ENCODE measurements at places on chromosomes 16 and 17.
A peak's percentile ranks its signal among the peaks of the same experiment; 100 is the strongest.

- DNase-seq = no peak
Observed at GRCh38 chr16:49462989-49463371, 89.4 kb downstream of the C16orf78 start.

DNA sequence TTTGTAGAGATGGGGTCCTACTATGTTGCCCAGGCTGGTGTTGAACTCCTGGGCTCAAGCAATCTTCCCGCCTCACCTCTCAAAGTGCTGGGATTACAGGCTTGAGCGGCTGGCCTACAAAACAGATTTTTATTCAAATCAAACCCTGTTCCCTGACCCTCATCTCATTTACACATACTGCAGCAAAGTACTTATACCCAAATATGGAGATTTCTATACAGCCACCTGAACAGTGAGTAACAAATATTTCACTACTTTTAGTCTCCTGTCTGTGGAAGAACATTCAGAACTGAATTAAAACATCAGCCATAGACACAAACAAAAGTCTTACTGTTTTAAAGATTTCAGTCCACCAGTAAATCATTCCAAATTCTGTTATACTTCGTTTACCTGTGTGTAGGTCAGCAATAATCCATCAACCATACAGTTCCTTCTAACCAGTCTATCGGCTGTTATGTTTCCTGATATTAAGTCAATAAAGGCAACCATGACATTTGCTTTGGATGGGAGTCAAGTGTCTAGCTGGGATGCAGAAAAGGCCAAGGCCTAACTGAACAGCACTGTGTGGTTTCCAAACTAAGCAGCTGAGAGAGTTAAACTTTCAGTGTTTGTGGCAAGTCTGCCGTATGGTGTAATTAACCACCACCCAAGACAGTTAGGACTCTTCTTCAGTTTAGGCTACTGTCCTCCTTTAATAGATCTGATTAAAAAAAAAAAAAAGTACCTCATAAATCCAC, 22.3 kb downstream of the ERN1 start:
- DNase-seq = no peak

- no peak for DNase-seq
Observed at GRCh38 chr17:80792373-80792781, 199.3 kb upstream of the CHMP6 start.

DNA sequence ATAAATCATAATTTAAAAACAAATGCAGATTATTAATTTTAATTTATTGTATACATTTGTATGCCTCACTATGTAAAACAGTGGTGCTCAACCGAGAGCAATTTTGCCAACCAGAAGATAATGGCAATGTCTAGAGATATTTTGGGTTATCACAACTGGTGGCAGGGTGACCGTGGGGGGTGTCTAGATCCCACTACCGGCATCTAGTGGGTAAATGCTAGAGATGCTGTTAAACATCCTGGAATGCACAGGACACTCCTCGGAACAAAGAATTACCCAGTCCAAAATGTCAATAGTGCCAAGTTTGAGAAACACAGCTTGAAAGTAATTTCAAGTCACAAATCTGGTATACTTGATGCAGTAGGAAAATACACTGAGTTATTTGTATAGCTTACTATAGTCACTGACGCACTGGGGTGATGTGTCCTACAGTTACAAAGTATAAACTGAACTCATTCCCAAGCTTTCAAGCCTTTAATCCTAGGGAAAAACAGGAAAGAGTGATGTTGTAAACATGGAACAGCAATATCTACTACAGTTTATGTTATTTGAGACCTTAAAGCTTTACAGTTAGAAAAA, 133.5 kb downstream of the BRIP1 start:
- DNase-seq = no peak

DNA sequence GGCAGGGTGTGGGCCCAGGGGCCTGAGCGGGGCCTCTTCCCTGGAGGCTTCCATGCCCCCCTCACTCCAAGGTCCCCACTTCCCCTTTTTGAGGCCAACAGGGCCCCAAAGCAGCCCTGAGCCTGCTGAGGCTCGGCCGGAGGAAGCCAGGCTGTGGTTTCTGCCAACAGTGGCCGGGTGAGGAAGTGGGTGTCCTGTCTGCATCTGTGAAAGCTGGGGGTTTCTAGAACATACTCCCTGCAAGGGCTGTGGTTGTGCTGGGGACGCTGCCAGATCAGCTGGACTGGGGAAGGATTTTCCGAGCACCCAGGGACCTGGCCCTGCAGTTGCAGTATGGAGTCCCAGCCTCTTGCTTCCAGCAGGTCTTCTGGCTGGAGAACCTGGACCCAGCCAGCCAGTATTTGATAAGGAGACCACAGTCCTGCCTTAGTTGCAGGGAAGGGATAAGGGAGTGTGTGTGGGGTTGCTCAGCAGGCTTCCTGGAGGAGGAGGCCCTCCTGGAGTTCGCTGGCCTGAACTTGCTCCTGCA, 15.7 kb downstream of the ADCY7 start:
- DNase-seq = peak; percentile 20

- no peak for DNase-seq
Observed at GRCh38 chr16:47150067-47150466, 6.3 kb upstream of the NETO2 start.

GRCh38 chr16:66397736-66398433, 29.2 kb upstream of the BEAN1 start:
- no peak for DNase-seq

DNA sequence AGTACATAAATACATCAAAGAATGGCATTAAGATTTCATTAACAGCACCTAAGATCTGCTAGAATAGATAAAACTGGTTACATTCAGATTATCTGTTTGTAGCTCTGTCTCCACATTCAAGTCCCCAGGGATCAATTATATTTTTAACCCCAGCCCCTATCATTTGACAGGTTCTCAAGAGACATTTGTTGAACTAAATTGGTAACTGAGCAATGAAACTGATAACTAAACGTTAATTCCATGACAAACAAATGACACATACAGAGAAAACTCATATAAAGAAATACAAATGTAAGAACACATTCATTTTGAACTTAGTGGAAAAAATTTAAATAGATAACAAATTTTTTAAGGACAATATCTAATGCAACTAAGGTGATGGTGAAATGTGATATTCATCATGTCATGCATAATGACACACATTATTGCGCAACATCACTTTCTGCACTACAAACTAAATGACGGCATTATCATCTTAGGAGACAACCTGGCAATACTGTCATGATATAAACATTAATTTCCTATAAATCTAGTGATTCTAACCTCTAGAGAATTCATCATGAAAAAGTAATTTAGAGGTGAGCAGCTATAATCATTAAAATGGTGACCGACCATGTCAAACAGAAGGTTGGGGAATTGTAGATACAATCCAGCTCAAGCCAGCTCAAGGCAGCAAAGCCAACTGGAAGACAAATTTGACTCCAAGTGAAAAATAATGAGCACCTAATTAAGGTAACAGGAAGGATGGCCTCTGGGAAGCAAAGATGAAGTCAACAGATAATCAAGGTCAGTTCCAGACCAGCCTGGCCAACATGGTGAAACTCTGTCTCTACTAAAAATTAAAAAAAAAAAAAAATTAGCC, 9.5 kb downstream of the ARHGAP17 start:
- DNase-seq = no peak

DNA sequence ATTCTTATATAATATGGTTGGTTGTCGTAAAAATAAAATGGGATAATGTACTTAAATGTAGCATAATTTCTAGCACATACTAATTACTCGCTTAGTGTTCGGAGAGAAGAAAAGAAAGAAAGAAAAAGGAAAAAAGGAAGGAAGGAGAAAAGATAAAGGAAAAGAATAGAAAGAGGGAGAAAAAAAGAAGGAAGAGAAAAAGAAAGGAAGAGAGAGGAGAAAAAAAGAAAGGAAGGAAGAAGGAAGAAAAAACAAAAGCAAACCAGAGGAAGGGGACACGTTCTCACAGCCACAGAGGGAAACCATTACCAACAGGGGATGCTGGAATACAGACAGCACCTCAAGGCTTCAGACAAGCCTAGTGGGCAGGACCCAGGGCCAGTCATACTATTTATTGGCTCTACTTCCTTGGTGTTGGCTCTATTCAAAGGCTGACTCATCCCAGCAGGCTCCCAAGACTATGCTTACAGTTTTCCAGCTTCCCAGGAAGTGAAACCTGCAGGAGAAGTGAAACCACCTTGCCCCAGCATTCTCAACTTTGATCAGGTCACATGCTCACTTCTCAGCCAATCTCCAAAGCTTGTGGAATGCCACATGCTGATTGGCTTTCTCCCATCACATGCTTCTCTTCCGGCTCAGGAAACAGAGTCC, 273.5 kb upstream of the IRX5 start:
- DNase-seq = peak; percentile 35

DNA sequence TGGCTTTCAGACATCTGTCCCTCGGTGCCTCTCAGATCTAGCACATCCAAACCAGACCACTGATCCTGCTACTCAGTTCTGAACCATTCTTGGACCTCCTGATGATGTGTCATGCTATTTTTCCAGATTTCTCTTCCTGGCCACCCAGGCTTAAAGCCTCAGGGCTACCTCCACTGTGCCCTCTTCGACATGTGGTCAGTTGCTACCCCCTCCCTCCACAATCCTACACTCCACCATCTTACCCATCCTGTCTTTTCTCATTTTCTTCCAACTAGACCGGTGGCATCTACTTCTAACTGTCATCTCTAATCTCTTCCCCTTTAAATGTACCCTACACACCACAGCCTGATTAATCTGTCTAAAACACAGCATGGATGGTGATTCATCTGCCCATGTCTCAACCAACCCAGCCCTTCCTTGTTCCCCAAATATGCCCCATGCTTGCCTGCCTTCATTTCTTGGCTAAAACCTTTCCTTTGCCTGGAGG, 478.6 kb downstream of the SLC39A11 start:
- DNase-seq = peak; percentile 43
